ENCODE measurements at places on chromosomes 6 and 20.

DNA sequence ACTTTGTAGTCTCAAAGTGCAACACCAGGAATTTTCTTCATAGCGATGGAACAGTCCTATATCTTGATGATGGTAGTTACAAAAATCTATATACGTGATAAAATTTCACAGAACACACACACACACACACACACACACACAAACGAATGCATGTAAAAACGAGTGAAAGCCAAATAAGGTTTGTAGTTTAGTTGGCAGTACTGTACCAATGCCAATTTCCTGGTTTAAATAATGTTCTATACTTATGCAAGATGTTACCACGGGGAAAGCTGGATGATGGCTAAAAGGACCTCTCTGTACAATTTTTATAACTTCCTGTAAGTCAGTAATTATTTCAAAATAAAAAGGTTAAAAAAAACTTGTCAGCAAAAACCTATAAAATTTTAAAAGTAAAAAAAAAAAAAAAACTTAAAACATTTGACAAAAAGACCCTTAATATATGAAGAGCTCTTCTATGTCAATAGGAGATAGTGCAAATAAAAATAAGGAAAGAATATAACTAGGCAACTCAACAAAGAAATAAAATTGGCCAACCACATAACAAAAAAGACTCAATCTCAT, 37.6 kb downstream of the PDSS2 start:
- no peak for DNase-seq

DNA sequence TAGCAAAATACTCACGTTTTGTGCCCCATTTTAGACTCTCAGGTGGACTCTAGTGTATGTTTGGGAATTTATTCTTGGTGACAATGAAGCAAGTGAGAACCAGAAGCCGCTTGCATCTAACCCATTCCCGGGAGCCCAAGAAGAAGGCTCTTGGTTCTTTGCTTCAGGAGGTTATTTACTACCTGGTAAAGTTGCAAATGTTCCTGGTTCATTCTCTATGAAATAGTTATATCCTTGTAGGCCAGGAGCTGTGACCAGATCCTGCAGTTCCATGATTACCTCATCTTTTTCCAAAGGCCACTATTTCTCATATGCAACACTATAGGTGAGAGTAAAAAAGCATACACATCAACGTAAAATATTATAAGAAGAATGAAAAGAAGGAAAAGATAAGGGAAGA, 60.9 kb upstream of the FABP7 start:
- DNase-seq = no peak

GRCh38 chr6:1029141-1029540, 282.8 kb upstream of the FOXQ1 start:
- DNase-seq = no peak

DNA sequence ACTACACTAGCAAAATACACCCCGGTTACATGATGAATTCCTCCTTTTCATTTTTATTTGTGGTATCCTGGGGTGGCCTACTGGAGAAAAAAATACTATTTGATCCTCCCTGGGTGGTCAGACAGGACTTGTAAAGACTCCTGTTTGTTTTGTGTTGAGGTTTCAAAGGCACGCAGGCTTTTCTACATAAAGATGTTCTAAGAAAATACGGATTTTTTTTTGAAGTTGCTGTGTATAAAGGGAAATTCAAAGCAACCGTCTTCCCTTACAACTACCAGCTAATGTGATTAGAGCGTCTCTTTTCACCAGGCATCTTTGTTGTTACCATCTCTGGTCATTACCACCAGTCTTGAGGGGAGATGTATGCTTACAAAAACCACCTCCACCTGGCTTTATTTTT, 187.1 kb downstream of the SOX4 start:
- no peak for DNase-seq

- DNase-seq = peak; percentile 67
Observed at GRCh38 chr20:62668441-62669027, 26.2 kb downstream of the SLCO4A1 start.

All from hematopoietic multipotent progenitor cell treated with erythropoietin and hydrocortisone succinate and interleukin-3 and kit ligand, for 6 days (in vitro differentiated cells).